ENCODE measurements at places on chromosomes 1 and 21. TPM values are rescaled to one million over a fixed set of nuclear protein-coding genes. Genes with fewer than 3 reads are reported as not detected.

DNA sequence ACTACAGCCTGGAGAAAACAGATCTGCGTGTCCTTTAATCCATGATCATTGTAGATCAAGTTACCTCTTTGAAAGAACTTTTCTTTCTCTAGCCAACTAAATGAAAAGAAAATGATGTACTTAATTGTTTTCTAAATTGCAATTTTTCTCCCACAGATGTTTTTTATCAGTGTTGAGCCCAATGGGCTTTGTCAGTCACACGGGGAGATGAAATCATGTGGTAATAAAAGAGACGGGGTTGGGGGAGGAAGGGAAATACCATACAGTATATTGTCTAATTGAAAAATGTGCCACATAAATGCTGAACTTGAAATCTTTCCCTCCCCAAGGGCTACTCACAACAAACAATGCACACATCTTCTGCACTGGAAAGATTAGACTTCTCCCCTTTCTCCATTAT is 58.4 kb downstream of the NTMT2 start:
- DNase-seq: no peak

The PTGER3 gene
- total RNA-seq: not detected

GRCh38 chr1:147892216-147892615 is 10.4 kb upstream of the GJA8 start:
- no peak for DNase-seq

GRCh38 chr1:151070474-151071276 is at the start of gene GABPB2:
GABPB2 (plus strand) TSS chr1:151070761; CDS start chr1:151088190, 17,429 bp downstream.
- peak; percentile 77 for DNase-seq
